ENCODE measurements at places on chromosomes 6 and 20.

DNA sequence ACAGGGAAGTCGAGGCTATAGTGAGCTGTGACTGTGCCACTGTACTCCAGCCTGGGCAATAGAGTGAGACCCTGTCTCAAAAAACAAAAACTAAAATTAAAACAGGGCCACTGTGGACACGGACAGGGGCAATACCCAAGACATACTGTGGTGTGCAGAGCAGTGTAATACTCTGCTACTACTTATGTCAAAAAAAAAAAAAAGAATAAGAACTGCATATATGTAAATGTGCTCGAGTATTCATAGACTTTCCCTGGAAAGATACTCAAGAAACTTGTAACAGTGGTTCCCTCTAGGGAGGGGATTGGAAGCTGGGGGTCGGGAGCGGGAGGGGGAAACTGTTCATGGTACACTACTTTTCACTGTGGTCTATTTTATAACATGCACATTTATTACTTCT is 15.9 kb downstream of the SPDEF start:
- no peak for DNase-seq

DNA sequence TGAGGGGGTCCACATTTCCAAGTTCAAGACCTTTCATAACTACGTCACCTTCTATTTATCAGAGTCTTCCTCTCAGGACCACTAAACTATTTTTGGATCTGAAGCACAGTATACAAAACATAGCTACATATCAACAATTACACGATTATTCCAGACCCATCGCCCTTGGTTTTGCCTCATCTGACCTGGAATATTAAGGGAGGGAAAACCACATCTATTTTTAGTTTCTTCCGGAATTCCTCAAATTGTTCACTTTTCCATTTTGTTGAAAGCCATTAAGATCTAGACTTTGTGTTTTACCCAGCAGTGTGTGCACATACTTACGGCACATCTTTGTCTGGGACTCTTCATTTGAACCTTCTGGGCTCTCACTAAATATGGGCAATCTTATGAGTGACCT is 12.0 kb upstream of the ADGRF5 start:
- no peak for DNase-seq

GRCh38 chr20:4086771-4087687 is 71.7 kb upstream of the RNF24 start:
- no peak for DNase-seq

DNA sequence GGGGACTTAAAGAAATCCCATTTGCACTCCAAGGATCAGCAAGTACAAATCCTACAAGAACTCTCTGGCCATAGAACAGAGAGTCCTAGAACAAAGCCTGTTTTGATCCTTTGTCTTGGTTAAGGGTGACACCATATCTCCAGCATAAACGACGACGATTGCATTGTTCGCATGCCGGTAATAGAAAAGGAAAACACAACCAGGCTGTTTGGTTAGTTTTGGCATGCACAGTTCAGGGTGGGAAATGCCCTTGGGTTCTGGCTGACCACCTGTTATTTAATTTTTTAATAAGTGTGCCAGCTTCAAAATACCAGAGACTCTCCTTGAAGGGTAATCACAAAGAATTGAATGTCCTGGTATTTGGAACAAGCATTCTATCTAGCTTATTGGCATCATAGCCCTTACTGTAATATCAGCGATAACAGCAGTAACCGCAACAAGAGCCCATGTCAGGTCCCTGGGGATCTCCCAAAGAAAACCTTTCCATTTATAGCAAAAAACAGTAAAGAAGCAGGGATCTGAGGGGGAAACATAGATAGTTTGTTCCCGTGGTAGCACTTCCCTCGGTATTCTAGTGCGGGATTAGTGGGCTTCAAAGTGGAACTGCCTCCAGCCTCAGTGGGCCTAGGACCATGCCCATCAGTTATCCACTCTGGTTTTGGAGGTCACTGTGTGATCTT is 77.1 kb downstream of the TMEM170B start:
- DNase-seq: no peak

DNA sequence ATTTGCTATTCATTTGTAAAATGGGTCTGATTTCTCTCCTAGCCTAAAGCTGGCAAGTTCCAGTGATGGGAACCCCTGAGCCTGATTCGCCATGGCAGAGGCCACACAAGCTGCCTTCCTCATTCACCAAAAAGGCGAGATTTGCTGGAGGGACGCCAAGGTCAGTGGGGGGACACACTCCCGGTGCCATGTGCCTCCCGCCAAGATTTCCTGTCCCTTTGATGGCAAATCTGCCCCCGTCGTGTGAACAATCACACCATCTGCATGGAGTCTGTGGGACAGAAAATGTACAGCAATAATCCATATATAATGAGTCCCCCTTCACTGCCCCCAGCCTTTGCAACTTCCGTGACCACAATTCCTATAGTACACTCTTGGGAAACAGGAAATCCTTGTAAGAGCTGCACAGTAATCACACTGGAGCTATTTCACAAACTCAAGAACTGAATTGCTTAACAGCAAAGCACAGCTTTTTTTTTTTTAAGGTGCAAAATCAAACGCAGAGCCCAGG is 15.7 kb upstream of the IGF2R start:
- DNase-seq: no peak

DNA sequence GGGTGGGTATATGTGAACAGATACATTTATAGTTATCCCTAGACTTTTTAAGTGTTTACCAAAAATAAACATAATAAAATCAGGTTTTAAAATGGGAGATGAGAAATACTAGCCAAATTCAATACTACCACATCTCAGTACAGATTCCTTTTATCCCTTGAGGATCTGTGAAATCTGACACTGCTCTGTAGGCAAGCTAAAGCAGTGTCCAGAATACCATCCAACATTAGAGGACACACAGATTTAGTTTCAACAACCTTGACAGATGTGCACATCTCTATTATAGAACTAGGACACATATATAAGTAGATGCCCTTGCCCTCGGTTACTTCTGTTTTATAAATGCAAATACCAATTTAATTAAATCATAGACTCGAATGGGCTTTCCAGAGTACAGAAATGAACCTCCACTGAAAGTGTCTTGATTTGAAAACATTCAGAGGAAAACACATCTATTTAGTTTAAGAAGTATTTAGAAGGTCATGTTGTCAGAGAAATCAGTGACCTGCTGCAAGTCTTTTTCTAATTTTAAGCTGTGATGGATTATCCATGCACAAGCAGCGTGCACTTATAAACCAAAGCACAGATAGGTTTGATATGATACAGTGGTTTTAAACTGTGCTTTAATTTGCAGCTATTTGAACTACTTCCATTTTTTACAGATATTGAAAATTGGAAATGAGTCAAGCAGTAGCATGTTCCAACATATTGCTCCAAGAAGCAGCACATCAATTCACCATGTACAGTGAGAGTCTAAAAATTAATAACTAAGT is 156.3 kb upstream of the EPHA7 start:
- DNase-seq: no peak

DNA sequence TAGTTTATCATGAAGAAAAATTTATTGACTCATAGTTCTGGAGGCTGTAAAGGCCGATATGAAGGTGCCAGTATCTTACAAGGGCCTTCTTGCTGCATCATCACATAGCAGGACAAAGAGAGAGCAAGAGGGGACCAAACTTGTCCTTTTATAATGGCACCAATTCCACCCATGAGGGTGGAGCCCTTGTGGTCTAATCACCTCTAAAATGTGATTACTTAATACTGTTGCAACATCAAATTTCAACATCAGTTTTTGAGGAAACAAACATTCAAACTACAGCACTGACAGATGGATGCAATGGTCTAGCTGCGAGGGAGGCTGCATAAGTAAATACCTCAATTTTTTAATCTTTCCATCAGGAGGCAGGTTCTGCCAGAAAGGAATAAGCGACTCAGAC is 76.7 kb upstream of the LAMA2 start:
- DNase-seq: no peak

DNA sequence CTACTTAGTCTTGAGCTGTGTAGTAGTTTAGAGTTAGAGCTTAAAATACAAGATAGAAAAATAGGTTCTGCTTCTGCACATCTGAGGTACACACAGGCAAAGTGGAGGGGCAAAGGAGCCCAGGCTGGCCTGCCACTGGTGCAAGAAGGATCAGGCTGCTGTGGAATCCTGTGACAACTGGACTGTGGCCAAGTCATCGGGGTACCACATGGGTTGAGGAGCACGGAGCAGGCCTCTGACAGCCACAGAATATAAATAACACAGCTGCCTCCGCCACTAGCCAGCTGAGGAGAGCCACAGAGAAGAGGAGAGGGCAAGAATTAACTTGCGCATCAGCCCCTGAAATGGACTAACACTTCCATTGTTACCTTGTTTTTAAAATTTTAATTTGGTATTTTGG is 206.0 kb upstream of the MARCKS start:
- no peak for DNase-seq

DNA sequence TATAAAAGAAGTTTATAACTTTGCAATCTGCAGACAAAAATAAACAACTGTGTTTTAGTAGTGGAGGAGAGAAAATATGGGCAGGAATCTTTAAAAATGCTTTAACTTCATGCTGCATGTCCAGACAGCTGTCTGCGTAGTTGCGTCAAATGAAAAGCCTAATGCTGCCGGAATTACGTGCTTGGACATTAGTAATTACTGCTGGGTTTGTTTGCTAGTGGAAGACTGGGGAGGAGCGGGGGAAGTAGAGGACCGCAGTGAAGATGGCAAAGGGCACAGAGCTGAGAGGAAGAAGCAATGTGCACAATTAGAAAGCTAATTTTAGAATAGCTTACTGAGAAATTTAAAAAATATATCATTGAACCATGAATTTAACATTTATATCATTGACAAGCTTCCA is 2.4 kb downstream of the SNAP25 start:
- DNase-seq: no peak

DNA sequence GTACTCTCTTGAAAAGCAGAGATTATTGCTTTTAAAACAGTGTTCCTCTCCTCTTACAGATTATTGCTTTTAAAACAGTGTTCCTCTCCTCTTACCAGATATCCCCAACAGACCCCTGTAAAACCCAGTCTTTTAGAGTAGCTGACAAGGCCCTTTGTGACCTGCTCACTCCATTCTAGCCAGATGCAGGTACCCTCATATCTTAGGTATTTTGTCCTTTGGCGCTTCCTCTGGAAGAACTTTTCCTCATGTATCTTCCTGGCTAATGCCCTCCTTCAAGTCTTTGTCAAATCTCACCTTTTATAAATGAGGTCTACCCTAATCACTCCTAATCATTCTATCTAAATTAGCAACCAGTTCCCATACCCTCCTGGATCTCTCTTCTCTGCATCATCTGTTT is 536.0 kb downstream of the BTBD3 start:
- no peak for DNase-seq

- no peak for DNase-seq
These were observed 2.7 kb upstream of the RBM24 start for GRCh38 chr6:17278289-17279063.

DNA sequence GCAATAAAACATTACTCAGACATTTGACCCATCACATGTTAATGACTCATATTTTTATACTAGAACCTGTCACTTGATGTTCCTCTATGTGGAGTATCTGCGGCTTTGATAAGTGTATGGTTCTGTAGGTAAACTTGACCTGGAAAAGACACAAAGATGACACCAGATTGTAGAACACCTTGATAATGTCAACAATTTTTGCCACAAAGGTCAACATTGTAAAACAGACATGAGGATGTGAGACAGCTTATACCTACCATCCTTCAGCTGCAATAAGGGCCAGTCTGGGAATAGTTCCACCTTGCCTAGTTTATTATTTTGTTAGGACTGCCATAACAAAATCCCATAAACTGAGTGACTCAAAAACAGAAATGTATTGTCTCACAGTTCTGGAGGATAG is 202.4 kb downstream of the LMBRD1 start:
- DNase-seq: no peak

DNA sequence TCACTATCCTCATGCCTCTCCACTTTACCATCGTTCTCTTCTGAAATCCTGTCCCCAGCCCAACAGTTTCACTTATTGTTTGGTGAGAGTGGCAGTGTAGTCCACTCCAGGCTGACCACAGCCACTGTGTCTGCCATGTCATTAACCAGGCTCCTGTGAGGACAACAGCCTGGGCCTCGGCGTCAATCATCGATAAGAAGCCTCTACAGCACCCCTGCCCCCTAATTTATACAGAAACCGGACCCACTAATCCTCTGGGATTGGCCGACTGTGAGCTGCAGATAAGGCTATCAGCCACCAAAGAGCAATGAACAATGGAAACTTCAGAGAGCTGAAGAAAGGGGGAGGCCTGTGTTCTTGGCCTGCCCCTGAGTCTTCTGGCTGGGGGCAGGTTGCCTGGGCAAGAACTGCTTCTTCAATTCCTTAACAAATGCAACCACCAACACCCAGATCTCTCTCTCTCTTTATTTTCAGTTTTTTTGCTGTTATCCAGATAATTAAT is 3.4 kb downstream of the EGFL8 start:
- DNase-seq: no peak

GRCh38 chr6:19444481-19444880 is 392.7 kb upstream of the ID4 start:
- DNase-seq: no peak

DNA sequence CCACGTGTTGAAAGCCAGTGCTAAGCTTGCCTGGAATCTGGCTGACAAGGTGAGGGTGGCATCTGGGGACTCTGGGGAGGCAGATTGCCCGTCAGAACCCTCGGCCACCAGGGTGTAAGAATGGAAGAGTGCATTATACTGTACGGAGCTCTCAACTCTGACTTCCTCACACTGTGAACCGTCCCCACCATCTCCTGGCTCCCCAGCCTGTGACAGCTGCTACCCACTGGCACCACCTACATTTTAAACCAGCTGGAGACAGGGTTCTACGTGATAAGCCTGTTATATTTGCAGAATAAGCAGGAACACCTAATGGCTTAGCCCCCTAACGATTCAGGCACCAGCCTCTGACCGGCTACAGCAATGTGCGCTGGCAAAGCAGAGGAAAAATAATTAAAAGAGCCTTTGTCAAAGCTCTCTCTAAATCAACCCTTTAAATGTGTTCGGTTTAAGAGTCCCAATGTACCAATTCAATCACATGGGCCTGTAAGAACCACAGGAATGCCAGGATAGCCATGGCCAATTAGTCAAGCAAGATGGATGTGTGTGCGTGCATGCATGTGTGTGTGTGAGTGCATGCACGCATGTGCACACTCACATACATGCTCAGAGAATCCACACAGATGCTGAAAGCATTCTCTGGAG is 89.1 kb upstream of the TAB2 start:
- no peak for DNase-seq

All from activated T-helper 1 cell treated with Interleukin-2 at 50 U/mL for 16 hours (primary cell).